ENCODE measurements at places on chromosomes 1 and 21. TPM values are rescaled to one million over a fixed set of nuclear protein-coding genes. Genes with fewer than 3 reads are reported as not detected.

DNA sequence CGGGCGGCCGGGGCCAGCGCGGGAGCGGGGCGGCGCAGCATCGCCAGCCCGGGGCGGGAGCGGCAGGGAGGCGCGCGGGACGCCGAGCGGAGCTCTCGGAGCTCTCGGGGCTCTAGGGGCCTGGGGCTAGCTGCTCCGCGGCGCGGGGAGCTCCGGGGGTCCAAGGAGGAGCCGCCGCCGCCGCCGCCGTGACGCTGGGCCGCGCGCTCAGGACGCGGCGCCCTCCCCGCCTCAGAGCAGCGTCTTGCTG, 147 bp downstream of the CLSTN1 start:
- DNase-seq: no peak

- no peak for DNase-seq
These were observed 56.3 kb downstream of the TNFSF4 start for GRCh38 chr1:173150795-173151194.

OR2T34 gene
- total RNA-seq: not detected

- no peak for DNase-seq
These were observed 65.1 kb upstream of the HSD17B7 start for GRCh38 chr1:162725301-162725837.

ACTL8 gene
- not detected for total RNA-seq

NR1I3 gene
- total RNA-seq: not detected

DNA sequence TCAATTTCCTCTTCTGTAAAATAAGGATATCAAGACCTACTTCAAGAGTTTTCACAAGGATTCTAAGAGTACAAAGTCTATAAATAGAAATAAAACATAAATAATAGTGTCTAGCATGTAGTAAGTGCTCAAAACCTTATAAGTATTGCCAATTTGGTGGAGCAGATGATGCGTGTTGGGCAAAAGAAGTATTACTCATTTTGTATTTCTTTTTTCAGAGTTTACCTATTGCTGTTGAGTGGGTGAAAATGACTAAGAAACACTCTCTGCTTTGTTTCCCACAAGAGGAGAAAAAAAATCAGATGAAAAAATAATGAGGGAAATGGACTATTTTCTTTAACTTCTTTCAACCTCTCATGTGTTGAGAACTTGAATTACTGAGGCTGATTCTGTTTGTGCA, 103.3 kb upstream of the KCNK2 start:
- DNase-seq: no peak

GRCh38 chr1:89041721-89042120, 19.1 kb upstream of the GBP3 start:
- no peak for DNase-seq

- DNase-seq: no peak
These were observed 37.5 kb downstream of the DISP1 start for GRCh38 chr1:222852326-222852725.

GRCh38 chr1:183831311-183831710, 26.4 kb downstream of the RGL1 start:
- no peak for DNase-seq

- DNase-seq: no peak
These were observed 12.0 kb downstream of the MOV10 start for GRCh38 chr1:112686417-112686816.

ALX3 gene
- total RNA-seq: not detected

EDN2 gene
- 16.5 TPM for total RNA-seq

DNA sequence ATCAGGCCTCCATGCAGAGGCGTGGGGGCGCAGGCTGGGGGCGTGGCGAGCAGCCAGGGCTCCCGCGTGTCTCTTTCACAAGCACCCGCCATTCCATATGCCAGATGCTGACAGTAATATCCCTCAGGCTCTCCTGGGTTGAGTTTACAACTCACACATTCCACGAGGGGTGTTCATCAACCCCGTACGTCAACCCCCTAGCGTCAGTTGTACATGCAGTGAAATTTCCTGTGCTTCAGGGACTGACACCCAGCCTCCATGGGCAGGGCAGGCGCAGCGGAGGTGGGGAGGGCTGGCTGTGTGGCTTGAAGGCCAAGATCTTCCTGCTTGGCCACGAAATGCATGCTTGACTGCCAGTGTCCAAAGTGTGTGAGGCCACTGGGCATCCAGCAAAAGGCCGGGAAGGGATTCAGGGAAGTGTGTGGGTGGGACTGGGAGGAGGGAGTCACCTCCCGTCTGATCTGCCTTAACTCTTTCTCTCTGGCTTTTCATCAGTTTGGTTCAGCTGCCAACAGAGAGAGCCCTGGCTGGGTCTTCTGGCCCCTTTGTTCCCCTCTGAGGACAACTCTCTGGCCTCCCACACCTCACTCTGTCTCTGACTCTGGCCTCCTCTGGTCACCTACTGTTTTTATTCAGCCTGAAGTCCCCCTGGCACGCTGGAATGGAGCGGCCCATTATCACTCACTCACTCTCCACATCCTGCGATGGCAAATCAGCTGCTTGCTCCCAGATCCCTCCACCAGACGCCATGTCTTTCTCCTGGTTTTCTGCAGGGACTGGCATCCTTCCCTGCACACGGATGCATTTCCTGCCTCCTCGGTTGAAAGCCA, 33.8 kb downstream of the CLIC6 start:
- DNase-seq: peak; percentile 26

DNA sequence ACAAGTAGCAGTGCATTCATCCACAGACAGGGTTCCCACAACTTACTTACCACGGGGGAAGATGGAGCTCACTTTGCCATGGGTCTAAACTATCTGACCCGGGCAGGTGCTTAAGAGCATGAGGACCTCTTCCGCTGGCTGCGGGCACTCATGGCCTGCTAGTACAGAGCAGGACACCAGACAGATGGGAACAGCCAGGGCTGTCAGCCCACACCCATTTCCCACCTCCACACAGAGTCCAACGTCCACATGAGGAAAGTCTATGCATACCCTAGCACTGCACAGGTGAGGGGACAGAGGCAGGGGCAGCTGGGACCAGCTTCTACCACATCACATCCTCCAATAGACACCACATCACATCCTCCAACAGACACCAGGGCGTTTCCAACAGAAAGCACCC, 35.8 kb upstream of the PRDM15 start:
- no peak for DNase-seq

NFASC gene
- total RNA-seq: 54.2 TPM

GRCh38 chr21:46081022-46081861, 16.7 kb upstream of the COL6A2 start:
- DNase-seq: peak; percentile 22

HSD3B1 gene
- not detected for total RNA-seq

KPRP gene
- not detected for total RNA-seq

GRIK1 gene
- 1.5 TPM for total RNA-seq

SERBP1 gene
- total RNA-seq: 240 TPM

SPRR1A gene
- total RNA-seq: not detected

DNA sequence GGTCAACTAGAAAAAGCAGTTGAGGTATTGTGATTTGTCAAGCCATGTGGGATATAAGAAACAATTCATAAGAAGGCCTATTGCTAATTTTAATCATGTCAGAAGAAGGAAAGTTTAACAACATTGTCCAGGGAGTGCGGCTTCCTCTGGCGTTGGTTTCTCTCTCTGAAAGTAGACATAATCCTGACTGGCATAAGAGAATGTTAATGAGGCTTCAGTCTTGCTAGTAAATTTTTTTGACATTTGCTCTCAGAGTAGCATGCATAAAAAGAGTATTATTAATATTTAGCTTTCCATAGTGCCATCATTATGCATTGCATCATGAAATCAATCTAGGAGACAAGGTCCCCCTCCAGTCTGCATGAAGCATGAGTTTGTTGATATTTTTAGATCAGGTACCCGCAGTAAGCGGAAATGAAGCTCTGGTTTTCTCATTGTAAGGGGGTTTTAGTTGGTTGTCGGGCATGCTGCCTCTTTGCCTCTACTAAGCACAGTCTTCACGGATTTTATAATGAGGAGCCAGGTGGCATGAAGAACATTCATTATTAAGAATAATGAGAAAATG, 12.8 kb upstream of the PRDM2 start:
- no peak for DNase-seq

DNA sequence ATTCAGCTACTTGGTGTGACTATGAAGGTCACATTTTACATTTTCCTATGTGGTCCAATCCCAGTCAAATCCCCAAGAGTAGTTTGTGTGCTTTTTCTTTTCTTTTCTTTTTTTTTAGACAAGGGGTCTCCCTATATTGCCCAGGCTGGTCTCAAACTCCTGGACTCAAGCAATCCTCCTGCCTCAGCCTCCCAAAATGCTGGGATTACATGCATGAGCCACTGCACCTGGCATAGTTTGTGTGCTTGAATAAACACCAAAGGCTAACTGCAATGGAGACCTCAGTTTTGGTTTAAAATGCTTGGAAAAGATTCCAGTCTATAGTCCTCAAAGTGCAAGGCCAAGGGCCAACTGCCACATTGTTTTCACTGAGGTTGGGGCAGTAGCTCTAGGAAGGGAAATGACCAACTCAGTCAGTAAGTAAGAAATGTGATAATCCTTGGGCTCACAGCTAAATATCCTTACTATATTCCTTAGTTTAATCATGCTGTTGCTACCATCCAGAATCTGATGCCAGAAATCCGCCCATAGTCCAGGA, 38.6 kb downstream of the EIF2B3 start:
- DNase-seq: no peak

DNA sequence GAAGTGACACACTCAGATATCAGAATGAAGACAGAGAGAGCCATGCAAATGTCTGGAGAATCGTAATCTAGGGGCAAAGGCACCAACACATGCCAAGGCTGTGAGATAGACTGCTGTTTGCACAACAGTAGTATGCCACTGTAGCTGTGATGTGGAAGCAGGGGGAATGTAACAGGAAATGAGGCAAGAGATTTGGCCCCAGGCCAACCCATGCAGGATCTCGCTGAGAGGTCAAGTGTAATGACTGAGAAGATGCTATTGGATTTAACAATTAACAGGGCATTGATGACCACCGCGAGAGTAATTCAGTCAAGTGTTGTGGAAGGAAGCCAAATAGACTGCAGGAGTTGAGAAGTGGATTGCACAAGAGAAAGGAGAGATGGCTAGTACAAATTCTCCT, 107.3 kb upstream of the ST6GALNAC5 start:
- DNase-seq: peak; percentile 47

FAM229A gene
- total RNA-seq: 21.6 TPM

DNA sequence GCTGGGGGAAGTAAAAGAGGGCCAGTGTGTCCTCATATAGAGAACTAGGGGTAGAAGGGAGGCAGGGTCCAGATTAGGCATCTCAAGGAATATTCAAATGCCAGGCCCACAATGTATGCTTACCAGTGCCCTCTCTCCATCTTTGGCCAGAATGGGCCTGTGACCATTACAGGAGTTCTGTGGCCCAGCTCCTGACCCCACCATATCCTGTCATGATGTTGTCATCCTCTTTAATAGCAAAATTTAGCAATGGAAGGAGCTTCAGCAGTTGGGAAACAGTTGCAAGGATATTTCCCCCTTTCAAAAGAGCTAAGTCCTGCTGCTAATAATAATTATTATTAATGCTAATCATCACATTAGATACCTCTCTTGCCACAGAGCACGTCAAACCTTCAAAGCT, 49.3 kb upstream of the JUN start:
- no peak for DNase-seq

CA14 gene
- total RNA-seq: 1.1 TPM

DNA sequence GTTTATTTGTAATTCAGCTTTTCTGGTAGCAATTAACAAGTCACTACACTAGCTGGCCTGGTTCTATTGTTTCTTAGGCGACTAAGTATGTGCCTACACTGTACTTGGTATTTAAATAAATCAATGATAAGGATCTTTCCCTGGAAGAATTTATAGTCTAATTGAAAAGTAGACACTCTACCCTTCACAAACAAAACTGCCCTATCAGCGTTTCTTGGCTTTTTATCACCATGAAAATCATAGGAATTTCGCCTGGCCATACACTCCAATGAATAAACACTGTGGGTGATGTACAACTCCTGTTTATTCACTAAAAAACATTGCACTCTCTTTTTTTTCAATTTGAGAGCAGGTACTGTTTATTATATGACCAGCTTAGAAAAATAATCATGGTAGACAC, 702.9 kb upstream of the ADGRL2 start:
- no peak for DNase-seq

DNA sequence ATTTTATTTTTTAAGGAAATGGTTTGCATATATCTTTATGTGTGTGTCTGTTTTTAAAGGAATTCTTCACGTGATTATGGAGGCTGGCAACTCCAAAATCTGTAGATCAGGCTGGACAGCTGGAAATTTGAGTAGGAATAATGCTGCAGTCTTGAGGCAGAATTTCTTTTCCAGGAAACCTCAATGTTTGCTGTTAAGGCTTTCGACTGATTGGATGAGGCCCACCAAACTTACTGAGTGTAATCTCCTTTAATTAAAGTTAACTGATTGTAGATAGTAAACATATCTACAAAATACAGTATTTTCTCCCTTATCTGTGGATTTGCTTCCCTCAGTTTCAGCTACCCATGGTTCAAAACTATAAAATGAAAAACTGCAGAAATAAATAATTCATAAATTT, 883.1 kb downstream of the TTLL7 start:
- DNase-seq: no peak

DNA sequence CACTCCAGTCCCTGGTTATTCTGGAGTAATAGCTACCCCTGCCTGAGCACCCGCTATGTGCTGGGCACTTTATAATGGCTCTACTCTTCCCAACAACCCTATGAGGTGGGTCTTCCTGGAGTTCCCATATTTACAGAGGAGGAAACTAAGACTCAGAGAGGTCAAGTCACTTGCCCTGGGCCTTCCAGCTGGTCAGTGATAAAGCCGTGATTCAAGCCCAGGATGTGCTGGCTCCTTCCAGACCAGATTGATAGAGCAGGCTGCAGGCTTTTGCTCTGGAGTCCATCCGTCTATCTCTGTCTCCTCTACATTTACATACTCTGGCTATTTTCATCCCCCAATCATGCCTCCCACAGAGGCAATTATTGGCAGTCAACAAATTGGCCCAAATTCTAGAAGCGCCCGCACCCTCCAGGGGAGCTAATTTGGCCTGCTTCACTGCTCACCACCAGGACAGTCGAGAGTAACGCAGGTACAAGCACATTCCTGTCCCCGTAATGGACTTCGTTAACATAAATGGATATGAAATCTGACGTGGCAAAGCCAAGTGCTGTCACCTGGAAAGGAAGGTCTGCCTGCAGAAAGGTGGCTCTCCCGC, 39.8 kb upstream of the SELENON start:
- DNase-seq: no peak

LRRC71 gene
- not detected for total RNA-seq

DNA sequence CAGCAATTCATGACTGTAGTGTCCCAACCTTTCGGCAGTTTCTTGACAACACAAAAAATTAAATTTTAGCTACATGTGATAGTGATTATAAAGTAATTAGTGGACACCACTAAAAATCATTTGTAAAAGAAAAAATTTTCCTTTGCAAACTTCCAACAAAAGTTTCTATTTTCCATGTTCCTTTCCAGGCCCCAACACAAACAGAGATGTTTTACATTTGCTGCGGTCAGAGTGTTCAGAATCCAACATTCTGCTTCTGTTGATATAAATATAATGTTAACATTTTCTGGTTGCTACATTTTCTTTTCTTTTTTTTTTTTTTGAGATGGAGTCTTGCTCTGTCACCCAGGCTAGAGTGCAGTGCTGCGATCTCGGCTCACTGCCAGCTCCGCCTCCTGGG, 54.9 kb upstream of the WLS start:
- DNase-seq: no peak

- no peak for DNase-seq
These were observed 182.0 kb downstream of the CDC42BPA start for GRCh38 chr1:227136210-227136820.

- DNase-seq: no peak
These were observed 299.2 kb downstream of the SRGAP2C start for GRCh38 chr1:121483961-121484424.

All from stomach (tissue), 19 donors.